CD4-positive, alpha-beta T cell treated with Interleukin-21 for 1 hour (primary cell): ENCODE measurements at places on chromosomes 4 and X.

GRCh38 chr4:150934022-150934421 lies 81.1 kb downstream of the LRBA start:
- DNase-seq, result no peak

DNA sequence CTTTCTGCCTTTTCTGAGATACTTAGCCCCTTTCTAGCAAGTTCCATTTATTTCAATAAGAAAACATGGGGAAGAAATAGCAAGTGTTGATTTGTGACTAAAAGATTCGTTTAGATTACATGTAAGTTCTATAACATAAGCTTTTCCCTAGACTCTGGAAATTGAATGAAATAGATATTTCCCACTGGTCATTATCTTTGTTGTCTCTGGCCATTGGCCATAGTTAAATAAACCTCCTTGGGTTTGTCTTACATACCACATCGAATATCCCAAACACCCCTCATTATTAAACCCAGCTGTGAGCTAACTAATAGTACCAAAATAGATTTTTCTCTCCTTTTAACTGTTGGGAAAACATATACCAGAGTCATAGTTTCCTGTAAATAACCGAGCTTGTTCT lies 534.8 kb downstream of the IQCM start:
- no peak for DNase-seq

DNA sequence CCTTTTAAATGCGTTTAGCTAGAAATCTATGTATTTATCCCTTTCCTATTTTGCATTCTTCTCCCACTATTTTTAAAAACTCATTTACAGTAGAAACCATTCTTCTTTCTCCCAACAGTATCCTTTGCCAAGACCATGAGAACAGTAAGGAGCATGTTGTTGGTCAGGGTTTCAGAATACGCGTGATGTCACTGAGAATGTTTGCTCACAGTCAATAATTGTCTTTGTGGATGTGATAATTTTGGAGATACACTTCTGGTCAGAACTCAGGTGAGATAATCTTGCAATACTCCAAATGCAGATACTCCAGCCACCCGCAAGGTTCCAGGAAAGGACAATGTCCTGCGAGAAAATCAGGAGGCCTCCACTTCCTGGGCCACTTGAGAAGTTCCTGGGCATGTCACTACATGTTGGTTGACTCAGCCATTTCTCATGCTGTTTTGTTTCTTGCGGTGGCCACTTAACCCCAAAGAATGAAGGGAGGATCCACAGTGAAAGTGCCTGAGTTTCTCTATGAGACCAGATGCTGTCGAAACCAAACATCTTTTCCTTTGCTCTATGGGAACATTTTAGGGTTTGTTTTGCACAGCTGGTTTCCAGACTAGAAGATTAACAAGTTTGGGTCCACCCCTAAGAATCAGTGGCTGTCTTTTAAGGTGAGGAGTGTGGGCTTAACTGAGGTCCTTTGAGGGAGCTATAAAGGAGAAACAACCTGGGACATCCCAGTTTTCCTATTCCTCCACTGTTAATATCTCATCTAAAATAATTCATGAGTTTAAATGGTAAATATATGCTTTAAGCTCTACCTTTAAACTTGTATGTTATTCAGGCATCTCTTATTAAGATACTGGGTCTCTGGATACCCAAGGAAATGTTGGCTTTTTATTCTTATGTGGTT lies 116.0 kb downstream of the SOWAHB start:
- DNase-seq, result no peak

GRCh38 chr4:163930086-163930485 lies 435.6 kb downstream of the TMA16 start:
- DNase-seq, result no peak

- no peak for DNase-seq
Observed at GRCh38 chr4:28277931-28278330, 1417.3 kb downstream of the STIM2 start.

- DNase-seq, result no peak
Observed at GRCh38 chr4:20159516-20159915, 92.2 kb upstream of the SLIT2 start.

DNA sequence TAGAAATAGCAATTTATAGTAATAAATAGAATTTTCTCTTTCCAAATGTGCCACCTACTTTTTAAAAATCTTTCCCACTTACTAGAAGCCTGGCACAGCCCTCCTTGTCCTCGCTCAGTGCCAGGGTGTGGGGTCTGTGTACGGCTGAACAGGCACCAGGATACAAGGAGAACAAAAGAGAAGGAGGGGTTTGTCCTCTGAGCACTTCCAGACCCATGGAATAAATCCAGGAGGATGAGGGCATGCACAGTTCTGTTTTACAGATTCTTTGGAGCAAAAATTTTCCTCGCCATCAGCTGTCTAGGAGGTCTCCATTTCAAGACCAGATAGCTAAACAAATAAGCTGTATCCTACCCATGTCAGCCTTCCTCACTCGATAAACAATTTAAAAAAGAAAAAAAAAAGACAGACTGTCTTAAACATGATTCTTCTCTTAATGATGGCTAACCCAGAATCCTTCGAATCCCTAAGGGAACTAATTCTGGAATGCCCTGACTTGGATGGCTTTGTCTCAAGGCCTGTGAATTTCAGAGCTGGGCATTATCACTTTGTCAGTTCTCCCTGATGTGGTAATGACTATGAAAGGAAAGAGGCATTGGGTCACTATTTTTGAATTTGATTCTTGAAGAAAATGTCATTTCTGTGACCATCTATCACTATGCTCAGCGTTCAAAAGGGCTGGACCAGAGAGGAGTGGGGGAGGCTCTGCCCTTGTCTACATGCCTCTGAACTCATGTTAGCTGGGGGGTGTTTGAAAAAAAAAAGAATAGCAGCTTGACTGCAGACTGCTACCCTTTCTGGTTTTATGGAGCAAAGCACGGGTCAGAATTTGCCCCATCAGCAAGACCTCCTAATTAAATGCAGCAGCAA lies 151.0 kb downstream of the DCTD start:
- no peak for DNase-seq

- no peak for DNase-seq
Observed at GRCh38 chrX:2664502-2664901, 26.6 kb upstream of the CD99 start.

DNA sequence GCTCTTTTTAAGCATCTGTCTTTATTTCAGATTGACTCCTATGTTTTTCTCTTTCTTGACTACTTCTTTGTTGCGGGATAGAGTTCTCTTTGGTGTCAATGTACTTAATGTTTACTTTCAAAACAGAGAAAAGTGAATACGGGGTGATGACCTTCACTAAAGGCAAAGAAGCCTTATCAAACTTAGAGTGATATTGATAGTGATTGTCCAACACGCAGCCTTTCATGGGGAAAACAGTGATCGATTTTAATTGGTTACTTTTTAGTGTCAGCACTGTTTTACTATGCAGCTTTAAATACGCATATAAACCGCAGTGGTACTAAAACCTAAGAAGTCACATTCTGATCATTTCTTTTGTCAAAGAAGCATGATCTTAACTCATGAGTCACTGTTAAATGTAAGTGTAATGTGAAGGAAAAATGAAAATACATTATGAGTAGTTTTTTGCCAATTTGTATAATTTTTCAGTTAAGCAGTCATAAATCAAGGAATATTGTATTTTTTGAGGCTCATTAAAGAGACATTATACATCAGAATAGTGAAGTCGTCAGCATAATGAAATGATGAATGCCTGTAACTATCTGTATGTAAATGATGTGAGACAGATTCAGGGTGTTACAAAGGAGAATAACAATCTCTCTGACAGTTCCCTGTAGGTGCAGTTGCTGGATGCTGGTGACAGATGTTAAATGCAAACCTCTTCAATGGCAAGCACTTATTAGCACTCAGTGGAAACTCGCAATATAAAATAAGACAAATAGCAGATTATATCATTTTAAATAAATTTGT lies 2082.8 kb upstream of the TENM3 start:
- no peak for DNase-seq

DNA sequence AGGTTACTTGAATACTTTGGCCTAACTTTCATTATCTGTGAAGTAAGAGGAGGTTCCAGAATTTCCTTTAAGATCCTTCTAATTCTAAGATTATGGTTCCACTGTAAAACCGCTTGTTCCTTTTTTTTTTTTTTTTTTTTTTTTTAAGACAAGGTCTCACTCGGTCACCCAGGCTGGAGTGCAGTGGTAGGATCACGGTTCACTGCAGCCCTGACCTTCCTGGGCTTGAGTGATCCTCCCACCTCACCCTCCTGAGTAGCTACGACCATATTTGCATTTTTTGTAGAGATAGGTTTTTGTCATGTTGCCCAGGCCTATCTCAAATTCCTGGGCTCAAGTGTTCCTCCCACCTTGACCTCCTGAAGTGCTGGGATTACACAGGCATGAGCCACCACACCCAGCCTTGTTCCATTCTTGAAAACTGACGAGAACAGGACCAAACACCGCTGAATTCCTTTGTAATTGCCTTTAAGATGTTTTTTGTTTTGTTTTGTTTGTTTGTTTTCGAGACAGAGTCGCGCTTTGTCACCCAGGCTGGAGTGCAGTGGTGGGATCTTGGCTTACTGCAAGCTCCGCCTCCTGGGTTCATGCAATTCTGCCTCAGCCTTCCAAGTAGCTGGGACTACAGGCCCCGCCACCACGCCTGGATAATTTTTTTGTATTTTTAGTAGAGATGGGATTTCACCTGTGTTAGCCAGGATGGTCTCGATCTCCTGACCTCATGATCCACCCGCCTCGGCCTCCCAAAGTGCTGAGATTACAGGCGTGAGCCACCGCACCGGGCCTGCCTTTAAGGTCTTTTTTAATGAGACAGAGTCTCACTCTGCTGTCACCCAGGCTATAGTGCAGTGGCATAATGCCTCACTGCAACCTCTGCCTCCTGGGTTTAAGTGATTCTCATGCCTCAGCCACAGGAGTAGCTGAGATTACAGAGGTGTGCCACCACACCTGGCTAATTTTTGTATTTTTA lies 6.8 kb downstream of the PDS5A start:
- DNase-seq, result no peak

DNA sequence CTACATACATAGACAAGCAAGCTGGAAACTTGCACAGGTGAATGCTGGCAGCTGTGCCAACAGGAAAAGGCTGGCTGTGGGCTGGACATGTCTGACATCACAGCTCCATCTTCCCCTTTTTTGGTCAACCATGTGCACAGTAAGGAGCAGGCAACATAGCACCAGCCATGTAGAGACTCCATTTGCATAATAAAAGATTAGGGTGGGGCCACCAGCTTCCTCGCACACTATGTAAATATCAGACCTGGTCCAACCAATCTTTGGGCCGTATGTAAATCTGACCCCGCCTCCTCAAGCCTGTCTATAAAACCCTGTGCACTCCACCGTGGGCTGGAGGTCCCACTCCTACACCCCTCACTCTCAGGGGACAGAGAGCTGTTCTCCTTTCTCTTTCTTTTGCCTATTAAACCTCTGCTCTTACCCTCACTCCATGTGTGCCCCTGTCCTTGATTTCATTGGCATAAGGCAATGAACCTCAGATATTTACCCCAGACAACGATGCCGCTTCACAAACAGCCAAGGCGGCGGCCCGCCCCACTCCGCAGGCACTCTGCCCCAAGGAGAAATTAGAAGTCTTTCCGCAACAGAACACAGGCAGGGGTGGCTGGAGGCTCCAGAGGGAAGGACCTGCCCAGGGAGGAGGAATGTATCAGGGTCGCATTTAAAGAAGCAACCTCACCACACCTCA lies 862.2 kb downstream of the TRIML1 start:
- no peak for DNase-seq

DNA sequence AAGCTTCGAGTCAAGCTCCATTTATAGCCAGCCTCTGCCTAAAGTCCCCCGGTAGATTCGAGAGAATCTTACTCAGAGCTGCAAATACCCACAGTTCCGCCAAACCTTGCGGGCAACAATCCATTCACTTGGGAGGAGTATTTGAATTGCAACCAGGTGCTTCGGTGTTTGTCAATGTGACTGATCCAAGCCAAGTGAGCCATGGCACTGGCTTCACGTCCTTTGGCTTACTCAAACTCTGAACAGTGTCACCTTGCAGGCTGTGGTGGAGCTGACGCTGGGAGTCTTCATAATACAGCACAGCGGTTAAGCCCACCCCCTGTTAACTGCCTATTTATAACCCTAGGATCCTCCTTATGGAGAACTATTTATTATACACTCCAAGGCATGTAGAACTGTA lies 11.2 kb downstream of the CD40LG start:
- DNase-seq, result no peak

DNA sequence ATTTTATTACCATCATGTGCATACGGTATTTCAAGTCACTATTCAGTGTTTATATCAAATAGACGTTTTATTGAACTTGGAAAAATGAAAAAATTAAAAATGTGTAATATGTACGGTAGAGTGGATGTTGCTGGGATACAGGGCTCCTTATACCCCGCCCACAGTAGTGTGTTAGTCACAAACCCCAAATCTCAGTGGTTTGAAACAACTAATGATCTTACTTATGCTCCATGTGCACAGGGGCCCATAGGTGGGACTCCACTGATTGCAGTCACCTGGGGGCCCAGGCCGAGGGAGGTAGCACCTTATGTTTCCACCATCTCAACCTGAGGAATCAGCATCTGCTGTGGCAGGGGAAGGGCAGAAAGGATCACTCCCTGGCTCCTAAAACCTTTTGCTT lies 18.1 kb downstream of the LSM6 start:
- DNase-seq, result no peak
